ENCODE measurements at places on chromosomes 6 and 20. TPM values are rescaled to one million over a fixed set of nuclear protein-coding genes. Genes with fewer than 3 reads are reported as not detected.

Gene CST7
- total RNA-seq = not detected

Gene OR12D3
- not detected for total RNA-seq

Gene SYNDIG1
- total RNA-seq = 0.44 TPM

Gene KCNK16
- not detected for total RNA-seq

Gene GLYATL3
- not detected for total RNA-seq

Gene MDFI
- total RNA-seq = 0.35 TPM

Gene LRFN2
- not detected for total RNA-seq

Gene ROS1
- total RNA-seq = not detected

Gene PLA2G7
- total RNA-seq = not detected

Gene PROKR2
- not detected for total RNA-seq

Gene CNR1
- total RNA-seq = 2.0 TPM

Gene CST4
- 16.1 TPM for total RNA-seq

Gene NHSL1
- 2.5 TPM for total RNA-seq

Gene OLIG3
- total RNA-seq = not detected

Gene QKI
- 76.1 TPM for total RNA-seq
